Calu3 (cell line): ENCODE measurements at places on chromosomes 4 and X.
A peak's percentile ranks its signal among the peaks of the same experiment; 100 is the strongest.

GRCh38 chr4:153440475-153440874, 25.7 kb upstream of the TMEM131L start:
- no peak for DNase-seq

DNA sequence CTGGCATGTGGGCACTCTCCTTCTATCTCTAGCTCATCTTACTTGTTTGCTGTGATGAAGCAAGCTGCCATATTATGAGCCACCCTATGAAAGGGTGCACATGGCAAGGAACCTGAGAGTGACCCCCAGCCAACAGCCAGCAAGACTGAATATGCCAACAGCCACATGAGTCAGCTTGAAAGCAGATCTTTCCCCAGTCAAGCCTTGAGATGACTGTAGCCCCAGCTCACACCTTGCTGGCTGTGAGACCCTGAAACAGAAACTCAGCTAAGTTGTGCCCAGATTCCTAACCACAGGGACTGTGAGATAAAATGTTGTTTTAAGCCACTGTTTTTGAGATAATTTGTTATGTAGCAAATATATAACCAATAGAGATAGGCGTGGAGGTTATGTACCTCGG, 36.2 kb downstream of the KDM5C start:
- DNase-seq: no peak

DNA sequence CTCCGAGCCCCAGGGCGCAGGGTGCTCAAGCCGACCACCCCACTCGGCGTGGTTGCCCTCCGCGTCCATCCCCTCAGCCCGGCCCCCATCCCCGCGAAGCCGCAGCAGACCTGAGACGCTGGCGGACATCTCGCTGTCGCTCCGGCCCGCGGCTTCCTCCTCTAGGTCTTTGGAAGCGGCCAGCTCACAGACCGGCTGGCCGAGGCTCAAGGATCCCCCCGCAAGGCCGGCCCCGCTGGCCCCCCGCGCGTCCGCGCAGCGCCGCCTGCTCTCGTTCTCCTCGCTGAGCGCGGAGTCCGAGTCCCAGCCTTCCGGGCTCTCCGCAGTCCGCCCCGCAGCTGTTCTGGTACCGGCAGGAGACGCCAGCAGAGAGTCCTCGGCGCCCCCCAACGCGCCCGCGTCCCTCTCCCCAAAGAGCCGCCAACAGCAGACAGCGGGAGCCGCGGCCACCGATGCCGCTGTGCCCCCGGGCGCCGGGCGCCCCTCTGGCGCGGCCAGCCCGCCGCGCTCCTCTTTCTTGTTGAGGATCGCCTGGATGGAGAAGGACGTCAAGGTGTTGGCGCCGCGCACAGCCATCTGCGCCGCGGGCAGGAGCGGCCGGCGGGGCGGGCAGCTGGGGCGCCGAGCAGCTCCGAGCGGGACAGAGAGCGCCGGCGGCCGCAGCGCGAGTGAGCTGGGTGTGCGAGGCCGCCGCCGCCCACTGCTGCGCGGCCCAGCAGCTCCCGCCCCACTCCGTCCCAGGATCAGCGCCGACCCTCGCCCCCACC, at the start of gene NKX3-2:
TSS of gene NKX3-2 (minus strand) at position 670 of the 767 bp plus-strand sequence. CDS start at position 576, 94 bp downstream.
- DNase-seq: no peak

GRCh38 chr4:6916587-6917460, 7.2 kb downstream of the TBC1D14 start:
- DNase-seq: peak; percentile 30

DNA sequence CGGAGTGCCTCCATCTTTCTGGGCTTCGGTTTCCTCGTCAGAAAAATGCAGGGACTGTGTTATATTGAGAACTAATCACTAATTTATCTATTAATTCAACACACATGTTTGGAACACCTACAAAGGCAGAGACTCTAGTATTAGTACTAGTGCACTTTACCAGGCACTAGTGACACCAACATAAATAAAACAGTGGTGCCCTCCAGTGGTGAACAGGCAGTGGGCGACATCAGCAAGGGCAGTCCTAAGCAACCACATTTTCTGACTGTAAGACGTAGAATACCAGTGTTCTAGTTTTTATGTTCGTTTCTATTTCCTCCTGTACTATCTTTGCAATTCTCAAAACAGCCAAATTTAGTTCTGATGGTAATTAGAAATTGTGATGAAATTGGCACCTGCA, 69.1 kb upstream of the UCP1 start:
- DNase-seq: peak; percentile 33

GRCh38 chrX:67648361-67648760, 104.5 kb downstream of the AR start:
- DNase-seq: no peak

- DNase-seq: no peak
Observed at GRCh38 chr4:1464581-1465171, 58.4 kb upstream of the NKX1-1 start.

GRCh38 chr4:127498366-127498765, 134.4 kb upstream of the INTU start:
- DNase-seq: no peak

DNA sequence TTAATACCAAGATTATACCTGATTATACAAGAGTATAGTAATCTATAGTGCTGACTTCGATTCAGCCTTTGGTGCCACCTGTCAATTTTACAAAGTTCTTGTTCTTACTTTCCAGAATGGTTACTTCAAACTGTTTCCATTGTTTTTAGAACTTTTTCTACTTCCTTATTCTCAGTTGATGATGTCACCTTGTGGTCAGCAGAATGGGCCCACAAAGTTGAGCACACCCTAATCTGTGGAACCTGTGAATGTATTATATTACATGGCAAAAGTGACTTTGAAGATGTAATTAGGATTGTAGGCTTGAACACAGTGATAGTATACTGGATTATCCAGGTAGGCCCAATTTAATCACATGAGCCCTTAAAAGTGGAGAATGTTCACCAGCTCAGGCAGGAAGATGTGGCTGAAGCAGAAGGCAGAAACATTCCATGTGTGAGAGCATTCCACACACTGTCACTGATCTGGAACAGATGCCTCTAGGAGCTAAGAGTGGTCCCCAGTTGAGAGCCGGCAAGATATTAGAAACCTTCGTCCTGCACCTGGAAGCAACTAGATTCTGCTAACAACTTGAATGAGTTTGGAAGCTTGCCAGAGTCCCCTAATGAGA, 6.3 kb upstream of the SGMS2 start:
- no peak for DNase-seq

DNA sequence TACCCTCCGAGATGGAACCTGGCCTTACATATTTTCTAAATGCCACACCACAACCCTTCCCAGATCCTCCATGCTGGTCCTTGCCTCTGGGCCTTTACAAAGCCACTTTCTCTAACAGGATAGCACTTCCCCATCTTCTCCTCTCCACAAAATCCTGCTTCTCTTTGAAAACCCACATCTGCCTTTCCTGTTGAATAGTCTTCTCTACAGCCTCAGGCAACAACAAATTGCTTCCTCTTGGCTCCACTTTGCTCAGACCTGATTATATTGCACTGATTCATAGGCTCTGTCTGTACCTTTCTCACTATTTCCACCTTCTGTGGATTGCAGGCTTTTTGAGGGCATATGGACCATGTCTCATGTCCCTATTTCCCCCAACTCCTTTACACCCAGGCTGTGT, 203.7 kb upstream of the MBNL3 start:
- DNase-seq: no peak

- no peak for DNase-seq
Observed at GRCh38 chrX:19660604-19661255, 145.4 kb upstream of the MAP3K15 start.

GRCh38 chrX:13195340-13195739, 124.5 kb downstream of the ATXN3L start:
- no peak for DNase-seq

DNA sequence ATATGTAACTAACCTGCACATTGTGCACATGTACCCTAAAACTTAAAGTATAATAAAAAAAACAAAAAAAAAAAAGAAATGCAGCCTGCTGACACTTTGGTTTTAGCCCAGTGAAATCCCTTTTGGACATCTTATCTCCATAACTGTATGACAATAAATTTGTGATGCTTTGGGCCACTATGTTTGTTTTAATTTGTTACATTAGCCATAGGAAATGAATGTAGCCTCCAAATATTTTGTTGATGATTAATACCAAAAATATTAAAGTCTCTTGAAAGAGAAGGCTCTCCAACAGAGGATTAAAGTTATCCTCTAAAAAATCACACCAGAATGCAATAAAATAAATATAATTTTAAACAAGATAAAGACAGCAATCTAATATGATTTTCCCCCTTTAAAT, 852.7 kb upstream of the SLIT2 start:
- no peak for DNase-seq

GRCh38 chr4:51831133-51831532, 11.8 kb upstream of the DCUN1D4 start:
- DNase-seq: peak; percentile 56

DNA sequence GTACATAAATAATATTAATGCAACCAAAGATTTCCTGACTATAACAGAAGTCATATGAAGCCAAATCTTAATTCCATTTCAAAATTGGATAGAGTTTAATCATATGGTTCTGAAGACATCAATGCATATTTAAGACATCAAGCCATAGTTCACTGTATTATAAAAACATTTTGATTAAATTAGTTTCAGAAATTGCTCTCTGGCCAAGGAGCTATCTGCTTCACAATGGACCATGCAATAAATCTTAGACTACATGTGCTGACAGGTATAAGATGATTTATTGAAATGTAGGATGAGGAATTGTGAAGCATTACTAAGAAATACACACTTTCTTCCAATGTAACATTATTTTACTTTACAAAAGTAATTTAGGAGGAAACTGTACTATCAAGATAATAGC, 81.6 kb downstream of the MID1 start:
- no peak for DNase-seq

DNA sequence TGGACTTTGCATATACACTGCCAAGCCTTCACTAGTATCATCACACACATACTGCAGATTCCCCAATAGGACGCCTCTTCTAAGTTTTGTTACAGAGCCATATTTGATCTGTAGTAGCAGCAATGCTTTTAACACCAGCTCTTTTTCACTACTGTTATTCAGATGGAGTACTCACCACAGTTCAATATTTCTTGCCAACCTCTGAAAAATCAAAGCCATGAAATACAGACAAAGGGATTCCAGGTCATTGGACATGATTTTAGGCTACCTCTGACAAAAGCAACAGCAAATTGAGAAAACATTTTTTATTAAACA, 390.7 kb upstream of the ADGRL3 start:
- DNase-seq: no peak

- DNase-seq: no peak
Observed at GRCh38 chrX:100647095-100647494, 3.1 kb downstream of the SRPX2 start.

GRCh38 chr4:185656467-185656931, 121.2 kb upstream of the PDLIM3 start:
- DNase-seq: no peak

DNA sequence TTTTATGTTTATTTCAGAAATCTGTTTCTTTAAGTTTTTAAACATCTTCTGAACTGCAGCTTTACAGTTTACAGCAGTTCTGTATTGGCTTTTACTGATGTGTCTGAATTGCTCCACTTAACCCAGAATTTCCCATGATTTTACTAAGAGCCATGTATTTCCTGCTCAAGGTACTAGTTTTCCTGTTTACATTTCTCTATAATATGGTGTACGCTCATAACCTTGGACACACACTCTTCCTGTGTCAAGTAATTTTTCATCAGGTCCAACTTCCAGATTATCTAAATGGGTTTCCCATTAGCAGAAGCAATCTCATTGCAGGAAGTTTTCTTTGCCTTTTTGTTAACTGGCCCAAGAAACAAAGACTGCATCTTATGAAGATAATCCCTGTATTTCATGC, 12.3 kb downstream of the ELF2 start:
- no peak for DNase-seq

DNA sequence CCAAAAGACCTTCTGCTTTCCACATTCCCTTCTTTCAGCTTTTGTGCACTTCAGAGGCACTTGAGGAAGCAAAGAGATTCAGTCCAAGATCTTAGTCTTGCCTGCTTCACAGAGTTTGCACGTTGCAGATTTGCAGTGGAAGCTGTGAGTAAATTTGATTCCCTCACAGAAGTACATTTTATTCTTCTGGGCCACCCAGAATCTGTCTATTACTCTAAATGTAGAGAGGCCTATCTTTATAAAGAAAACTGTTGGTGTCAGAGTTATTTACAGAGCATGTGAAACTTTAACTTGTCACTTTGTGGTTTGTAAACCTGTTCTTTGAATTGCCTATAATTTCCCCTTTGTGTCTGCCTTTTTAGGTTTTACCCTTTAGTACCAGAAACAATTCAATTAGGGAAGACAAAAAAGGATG, 15.5 kb downstream of the SPRY1 start:
- no peak for DNase-seq

DNA sequence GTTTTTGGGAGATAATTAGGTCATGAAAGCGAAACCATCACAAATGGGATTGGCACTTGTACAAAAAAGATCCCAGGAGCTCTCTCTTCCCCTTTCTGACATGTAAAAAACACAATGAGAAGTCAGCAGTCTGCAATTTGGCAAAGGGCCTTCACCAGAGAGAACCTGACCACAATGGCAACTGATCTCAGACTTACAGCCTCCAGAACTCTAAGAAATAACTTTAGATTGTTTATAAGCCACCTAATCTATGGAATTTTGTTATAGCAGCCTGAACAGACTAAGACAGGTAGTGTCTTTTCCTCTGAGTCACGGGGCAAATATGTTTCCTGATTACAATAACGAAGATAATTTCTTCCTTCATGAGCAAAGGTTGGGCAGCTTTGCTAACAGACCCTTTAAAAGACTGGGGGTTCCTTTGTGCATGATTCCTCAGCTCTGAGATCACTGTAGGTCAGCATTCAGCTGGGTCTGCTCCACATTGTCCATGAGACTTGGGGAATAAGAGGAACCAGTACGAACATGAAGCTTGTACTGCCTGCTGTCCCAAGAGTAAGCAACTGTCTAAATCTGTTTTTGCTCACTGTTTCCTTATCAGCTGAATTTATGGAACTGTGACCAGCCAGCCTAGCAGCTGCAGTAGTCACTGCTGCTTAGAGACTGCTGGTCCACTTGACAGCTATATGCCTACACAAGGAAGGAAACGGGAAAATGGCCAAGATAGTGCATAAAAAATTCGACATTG, 191.6 kb downstream of the ANAPC10 start:
- DNase-seq: no peak

DNA sequence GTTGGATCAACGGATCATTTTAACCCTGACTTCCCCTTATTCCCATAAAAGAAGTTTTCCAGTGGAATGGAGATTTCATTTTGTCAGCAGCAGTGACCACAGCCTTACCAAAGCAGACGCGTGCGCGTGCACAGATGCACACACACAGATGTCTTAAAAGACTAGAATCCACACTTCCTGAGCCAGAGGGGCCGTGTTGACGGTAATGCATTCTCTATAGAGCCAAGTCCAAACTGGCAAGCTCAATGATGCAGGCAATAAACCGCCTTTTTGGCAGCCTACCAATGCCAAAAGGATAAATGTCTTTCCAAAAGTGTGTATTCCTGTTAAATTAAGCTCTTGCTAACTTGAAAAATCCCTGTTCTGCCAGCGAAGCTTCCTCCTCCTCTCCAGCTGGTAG, 18.8 kb upstream of the CLDN34 start:
- DNase-seq: no peak

DNA sequence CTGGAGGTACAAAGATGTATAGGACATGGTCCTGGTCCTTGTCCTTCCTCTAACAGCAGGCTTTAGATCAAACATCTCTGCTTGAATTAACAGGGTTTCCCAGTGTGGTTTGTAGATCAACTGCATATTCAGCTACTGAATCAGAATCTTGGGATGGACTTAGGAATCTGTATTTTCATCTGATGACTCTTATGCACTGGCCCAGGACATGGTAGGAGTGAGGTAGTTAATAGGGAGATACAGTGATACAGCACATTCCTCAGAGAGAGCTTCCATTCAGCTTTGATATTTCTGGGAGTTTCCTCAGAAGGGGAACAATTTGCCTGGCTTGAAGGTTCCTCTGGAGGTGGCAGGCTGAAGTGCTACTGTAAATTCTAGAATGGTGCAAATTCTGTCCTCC, 203.1 kb downstream of the LARP7 start:
- DNase-seq: no peak
